ENCODE measurements at places on chromosomes 6 and 20.

DNA sequence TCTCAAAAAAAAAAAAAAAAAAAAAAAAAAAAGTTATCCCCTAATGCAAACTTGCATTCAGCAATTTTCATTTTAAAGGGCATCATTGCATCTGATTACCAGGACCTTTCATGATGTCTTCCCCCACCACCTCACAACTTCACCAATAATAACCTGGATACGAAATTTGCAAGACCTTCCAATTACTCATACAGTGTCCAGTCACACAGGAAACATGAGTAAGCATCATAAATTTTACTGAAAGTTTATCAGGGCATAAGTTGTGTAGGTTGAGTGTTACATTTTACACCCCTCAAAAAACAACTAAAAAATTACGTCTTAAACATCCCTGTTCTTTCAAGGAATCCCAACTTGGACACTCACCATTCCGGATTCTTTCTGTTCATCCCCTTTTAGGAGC is 79.1 kb upstream of the ANKEF1 start:
- DNase-seq, result no peak

GRCh38 chr6:70474751-70475150 is 61.4 kb downstream of the FAM135A start:
- no peak for DNase-seq

GRCh38 chr6:163876391-163876790 is 461.9 kb downstream of the QKI start:
- no peak for DNase-seq

DNA sequence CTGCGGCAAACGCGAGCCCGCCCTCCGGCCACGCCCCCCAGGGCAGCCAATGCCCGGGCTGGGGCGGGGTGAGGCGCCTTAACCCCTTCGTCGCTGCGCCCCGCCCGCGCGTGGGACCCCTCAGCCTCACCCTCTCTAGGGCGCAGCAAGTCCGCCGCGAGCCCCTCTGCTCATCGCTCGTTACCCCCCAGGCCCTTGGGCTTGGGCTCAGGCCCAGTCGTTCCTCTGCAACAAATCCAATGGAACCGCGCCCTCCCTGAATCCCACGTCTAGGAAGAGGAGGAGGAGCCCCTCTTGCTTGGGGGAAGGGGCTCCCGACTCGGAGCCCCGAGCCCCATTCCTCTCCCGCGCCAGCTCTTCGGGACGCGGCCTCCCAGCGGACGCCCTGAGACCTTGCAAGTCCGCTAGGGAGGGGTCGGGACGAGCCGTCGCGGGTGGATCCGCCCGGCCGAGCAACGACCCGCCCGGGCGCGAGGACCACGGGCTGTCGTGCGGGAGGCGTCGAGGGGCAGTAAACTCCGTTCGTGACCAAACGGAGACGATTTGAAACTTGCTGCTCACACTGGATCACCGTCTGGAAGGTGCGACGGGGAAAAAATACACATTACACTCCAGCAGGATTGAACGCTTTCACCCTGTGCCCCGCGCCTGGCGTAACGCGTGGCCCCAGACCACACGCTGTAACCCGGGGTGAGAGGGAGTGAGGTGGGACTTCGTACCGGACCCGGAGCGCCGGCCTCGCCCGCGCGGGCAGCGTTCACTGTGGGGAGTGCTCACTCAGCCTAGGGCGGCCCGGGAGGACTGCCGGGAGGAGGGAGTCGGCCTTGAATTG is 477 bp upstream of the LZTS3 start:
- DNase-seq, result peak; percentile 33

GRCh38 chr20:51384875-51385274 is 157.6 kb downstream of the NFATC2 start:
- DNase-seq, result no peak

DNA sequence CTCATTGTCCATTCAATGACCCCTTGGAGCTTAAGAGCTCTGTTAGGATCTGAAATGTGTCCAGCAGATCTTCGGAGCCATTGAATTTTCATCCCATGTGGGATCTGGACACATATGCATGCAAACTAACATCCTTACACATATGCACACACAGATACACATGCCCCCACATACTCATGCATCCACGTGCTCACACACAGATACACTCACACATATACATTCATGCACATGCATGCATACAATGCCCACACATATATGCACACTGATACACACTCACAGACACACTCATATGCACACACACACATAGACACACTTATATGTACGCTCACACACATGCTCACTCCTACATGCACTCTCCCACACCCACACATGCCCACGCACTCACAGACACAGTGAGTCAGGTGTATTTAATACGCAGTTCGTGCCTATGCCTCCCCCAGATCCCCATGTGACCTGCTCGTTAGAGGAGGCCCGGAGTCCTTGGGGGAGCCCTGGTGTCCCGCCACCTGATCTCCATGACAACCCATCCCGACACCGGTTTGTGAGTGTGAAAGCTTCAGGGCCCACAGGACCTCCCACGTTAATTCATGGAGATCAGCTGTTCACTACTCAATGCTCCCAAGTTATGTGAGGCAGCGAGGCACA is 121.9 kb upstream of the SULF2 start:
- no peak for DNase-seq

DNA sequence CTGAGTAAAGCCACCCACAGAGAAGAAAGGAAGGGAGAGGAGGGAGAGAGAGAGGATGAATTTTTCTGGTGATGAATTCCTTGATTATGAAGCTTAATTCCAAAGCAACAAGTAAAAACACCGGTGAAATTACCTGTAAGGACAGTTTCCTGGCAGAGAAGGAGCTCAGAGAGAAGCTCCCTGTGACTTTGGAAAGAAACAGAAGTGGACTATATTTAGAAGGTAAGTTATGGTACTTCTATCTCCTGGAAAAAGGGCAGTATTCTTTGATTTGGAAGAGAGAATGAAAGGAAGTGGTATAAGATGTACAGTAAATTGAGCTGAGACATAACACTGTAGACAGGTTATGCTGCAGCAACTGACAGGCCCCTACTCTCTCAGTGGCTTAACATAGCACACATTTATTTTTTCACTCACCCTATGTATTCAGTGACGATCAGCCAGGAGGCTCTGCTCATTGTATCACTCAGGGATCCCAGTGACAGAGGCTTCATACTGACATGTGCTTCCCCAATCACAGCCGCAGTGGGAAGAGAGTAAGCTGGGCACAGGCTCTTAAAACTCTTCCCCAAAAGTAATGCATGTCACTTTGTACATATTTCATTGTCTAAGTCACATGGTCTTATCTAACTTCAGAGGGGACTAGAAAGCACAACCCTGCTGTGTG is 349.5 kb downstream of the BTBD9 start:
- no peak for DNase-seq

DNA sequence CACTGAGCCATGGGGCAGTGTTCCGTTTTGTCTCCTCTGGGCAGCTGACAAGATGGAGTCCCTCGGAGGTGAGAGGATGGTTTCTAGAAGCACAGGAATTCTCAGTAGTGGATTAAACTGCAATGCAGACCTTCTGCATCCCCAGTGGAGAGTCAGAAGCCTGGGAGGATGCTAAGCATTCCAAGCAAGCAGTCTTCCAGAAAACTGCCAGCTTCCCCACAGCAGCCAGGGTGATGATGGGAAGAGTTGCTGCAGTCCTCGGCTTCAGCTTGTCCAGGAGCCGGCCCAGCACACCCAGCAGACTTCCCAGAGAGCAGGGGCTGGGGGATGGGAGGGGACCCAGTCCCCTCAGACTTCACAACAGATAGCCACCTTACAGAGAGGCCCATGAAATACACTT is 163.6 kb downstream of the LY86 start:
- no peak for DNase-seq

- DNase-seq, result no peak
Observed at GRCh38 chr6:134640229-134640628, 309.7 kb downstream of the ALDH8A1 start.

- peak; percentile 3 for DNase-seq
Observed at GRCh38 chr6:15264902-15265761, 19.3 kb downstream of the JARID2 start.

DNA sequence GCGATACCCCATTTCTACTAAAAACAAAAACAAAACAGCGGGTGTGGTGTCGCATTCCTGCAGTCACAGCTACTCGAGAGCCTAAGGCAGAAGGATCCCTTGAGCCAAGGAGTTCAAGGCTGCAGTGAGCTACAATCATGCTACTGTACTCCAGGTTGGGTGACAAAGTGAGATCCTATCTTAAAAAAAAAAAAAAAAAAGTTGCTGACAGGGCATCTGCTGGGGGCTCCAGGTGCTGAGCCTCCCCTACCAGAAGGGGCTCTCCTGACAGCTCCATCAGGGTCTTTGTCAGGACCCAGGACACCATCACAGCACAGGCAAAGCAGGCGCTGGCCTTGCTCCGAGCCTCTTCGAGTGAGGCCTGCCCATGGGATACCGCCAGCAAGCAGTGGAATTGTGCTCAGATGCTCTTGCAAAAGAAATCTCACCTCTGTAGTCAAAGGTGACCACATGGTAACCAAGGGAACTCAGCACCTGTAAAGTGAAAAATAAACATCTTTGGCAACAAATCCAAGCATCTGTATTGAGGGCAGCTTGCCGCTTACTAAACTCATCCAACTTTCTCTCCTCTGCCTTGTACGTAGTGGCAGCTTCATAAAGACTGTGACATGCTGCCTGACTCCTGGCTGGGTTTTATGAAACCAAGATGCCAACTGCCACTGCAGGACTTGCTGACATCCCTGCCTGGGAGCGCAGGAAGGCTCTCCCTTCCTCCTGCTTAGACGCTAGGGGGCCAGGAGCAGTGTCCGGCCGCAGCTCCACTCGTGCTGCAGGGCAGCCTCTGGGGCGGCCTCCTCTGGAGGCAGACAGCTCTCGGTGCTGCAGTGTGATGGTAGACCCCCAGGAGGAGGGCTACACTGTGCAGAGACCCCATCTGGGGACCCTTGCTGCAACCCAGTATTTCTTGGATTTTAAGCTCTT is 66.9 kb downstream of the PYGB start:
- DNase-seq, result no peak

DNA sequence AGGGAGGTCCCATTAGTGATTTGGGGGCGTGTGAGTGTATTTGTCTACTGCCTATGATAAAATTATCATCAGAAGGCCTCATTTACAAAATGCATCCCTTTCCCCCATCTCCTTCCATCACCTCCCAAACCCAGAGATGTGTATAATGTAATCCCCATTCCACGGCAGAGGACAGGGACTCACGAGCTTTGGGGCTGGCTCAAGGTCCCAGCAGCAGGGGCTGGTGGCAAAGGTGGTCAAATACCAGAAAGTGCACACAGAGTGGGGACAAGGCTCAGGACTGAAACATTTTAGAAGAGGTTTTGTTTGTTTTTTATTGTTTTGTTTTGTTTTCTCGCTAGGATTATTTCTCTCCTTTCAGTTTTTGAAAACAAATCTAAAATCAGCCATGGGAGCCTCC is 68.5 kb upstream of the TOP1 start:
- no peak for DNase-seq

GRCh38 chr6:73363537-73363875 is 1.0 kb downstream of the KHDC3L start:
- DNase-seq, result no peak

GRCh38 chr20:34626992-34627391 is 49.9 kb downstream of the PIGU start:
- DNase-seq, result no peak

- no peak for DNase-seq
Observed at GRCh38 chr20:35878113-35878625, 76.1 kb downstream of the SCAND1 start.

DNA sequence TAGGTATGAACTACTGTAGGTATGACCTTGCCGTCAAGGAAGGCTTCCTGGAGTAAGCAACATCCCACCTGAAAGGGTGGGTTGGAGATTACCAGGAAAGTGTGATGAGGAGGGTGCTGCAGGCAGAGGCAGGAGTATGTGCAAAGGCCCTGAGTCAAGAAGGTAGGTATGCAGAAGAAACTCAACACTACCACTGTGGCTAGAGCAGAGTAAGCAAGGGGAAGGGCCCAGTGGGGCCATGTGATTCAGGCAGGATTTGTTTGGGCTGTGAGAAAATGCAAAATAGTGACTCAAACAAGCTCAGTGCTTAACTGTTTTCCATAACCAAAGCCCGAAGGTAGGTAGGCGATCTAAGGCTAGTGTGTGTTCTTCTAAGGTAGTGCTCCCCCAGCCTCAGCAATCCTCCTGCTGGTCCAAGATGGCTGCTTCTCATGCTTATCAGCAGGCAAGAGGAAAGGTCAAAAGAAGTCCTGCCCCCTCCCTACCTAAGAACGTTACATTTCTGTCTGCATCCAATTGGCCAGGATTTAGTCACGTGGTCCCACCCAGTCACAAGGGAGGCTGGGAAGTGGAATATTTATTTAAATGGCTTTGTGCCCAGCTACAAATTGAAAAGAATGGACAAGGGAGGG is 36.2 kb upstream of the HMGA1 start:
- DNase-seq, result no peak

DNA sequence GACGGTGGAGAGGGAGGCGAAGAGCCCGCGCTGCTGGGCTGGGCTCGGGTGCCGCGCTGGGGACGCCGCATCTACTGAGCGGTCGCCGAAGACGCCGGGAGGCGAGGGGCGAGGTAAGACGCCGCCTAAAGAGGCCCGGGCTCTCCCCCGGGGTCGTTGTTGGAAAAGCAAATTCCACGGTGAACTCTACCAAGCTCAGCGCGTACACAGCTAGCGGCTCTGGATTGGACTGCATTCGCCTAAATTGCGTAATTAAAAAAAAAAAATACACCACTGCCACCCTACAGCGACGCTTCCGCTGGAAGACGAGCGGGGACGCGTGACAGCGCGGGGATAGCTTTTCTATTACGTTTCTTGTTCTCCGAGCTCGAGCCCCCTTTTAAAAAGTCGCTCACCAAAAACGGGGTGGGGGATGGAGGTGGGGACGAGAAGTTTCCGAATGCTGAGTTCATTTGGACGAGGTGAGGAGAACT is 92.0 kb upstream of the PRDM1 start:
- DNase-seq, result peak; percentile 16

DNA sequence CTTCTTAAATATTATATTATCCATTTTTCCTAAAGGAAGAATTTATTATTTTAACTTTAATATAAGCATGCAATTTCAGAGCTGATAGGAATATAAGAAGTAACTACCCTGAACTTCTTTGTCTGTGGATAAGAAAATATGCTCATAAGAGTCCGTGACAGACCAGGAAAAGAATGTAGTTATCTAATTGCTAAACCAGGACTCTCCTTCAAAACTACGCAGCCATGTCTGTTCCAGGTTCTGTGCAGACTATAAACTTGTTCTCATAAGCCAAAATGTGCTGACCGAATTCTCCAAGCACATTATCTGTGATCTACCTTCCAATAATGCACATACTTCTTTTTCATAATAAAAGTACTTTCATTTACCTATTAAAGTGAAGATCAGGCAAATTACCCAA is 116.5 kb downstream of the TRDN start:
- DNase-seq, result no peak

GRCh38 chr20:33386673-33387072 is 14.6 kb downstream of the CDK5RAP1 start:
- DNase-seq, result no peak

Measured in stimulated activated naive CD4-positive, alpha-beta T cell (primary cell).